ENCODE measurements at places on chromosomes 7 and 10.

DNA sequence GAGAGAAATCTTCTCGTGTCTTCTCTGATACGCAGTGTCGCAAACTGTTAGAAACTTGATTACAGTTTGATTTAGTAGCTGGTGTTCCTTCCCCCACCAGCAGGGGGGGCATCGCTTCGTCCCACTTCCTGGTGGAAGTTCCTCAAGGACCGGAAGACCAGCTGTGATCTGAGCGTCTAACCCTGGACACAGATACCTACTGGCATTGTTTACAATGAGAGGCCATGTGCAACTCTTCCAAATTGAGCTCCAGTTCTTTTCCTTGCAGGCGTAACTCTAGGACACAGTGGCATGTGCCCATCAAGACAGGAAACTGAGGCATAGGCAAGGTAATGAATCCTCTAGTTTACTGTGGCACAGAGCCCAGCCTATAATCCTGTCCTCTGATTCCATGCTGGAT is 219.0 kb downstream of the CCDC3 start:
- peak; percentile 52 for DNase-seq

GRCh38 chr7:42311195-42311594 is 74.2 kb upstream of the GLI3 start:
- no peak for DNase-seq

DNA sequence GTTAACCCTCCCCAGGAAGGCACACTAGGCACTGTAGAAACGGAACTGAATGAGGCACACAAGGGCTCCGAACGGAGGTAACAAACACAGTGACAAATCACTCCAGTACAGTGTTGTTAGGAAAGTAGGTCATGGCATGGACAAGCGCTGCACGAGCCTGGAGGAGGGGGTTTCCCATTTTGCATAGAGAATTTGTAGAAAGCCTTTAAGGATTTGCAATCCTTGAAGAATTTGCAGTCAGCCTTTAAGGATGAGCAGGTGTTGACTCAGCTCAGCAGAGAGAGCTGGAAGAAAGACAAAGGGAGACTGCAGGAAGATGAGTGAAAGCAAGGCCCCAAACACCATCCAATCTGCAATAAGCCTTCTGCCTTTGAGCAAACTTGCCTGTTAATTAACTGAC is 51.1 kb upstream of the PPP1R3C start:
- no peak for DNase-seq

DNA sequence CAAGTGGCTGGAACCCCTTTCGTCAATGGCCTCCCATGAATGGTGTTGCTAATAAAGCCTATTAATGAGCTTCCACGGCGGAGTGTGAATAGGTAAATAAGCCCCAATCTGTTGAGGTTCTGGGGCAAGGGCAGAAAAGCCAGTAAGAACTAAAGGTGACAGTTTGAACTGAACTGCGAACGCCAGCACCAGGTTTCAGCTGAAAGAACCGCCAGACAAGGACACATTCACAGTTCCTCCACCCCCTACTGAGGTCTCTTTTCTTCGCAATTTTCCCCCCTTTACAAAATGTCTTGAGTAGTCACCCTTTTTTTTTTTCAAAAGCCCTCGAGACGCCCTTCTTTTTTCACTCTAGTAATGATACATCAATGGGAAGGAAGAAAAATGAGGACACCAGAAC is 2.4 kb upstream of the FGFR2 start:
- no peak for DNase-seq

GRCh38 chr7:7789551-7789988 is 71.2 kb upstream of the RPA3 start:
- no peak for DNase-seq

DNA sequence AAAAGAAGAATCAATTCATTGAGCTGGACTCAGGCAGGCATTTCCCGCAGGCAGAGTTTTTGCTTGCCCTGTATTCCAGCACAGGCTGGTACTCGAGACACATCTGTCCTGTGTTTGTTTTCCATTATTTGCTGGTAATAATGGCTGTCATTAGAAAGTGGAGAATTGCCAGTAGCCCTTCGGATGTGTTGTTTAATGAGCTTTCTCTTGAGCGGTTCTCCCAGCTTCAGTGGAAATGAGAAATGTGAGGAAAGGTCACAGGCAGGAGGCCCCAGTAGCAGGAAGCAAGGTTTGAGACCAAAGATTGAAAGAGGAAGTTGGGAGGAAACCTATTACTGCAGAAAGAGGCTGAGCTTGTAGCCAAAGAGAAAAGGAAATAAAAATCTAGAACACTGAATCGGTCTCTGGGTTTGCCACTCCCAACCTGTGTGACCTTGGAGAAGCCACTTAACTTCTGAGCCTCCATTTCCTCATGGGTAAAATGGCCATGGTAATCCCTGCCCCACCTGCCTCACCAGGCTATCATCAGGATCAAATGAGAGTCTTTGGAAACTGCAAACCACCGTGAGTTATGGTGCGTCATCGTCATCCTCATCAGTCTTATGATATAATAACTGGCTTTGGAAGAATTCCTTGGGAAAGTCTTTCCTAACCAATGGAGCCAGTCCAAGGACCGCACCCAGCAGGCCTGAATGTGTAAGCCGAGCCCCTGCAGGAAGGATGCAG is 67.7 kb downstream of the TACR2 start:
- peak; percentile 58 for DNase-seq

- no peak for DNase-seq
These were observed 221.5 kb downstream of the INHBA start for GRCh38 chr7:41481353-41481752.

GRCh38 chr7:73715648-73716317 is 3.7 kb downstream of the STX1A start:
- no peak for DNase-seq

DNA sequence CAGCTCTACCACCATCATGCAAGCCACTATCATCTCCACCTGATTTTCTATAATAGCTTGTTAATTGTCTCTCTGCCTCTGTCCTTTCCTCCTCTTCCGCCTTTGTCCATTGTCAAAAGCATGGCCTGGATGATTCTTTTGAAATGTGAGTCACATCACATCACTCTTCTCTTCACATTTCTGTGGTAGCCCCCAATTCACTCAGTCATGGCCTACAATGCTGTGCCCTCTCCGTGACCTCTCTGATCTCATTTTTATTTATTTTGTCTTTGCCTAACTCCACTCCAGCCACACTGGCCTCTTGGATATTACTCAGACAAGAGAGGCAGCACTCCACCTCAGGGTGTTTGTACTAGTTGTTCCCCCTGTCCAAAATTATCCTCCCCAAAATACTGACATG is 4.9 kb upstream of the ABCB4 start:
- no peak for DNase-seq

- no peak for DNase-seq
These were observed 83.6 kb downstream of the GRB10 start for GRCh38 chr7:50699143-50699542.

GRCh38 chr10:34150103-34150502 is 665.0 kb downstream of the PARD3 start:
- no peak for DNase-seq

GRCh38 chr7:88795553-88795952 is at the start of gene TEX47:
TEX47 (minus strand) TSS chr7:88795737; CDS start chr7:88794942, 795 bp downstream.
- no peak for DNase-seq

DNA sequence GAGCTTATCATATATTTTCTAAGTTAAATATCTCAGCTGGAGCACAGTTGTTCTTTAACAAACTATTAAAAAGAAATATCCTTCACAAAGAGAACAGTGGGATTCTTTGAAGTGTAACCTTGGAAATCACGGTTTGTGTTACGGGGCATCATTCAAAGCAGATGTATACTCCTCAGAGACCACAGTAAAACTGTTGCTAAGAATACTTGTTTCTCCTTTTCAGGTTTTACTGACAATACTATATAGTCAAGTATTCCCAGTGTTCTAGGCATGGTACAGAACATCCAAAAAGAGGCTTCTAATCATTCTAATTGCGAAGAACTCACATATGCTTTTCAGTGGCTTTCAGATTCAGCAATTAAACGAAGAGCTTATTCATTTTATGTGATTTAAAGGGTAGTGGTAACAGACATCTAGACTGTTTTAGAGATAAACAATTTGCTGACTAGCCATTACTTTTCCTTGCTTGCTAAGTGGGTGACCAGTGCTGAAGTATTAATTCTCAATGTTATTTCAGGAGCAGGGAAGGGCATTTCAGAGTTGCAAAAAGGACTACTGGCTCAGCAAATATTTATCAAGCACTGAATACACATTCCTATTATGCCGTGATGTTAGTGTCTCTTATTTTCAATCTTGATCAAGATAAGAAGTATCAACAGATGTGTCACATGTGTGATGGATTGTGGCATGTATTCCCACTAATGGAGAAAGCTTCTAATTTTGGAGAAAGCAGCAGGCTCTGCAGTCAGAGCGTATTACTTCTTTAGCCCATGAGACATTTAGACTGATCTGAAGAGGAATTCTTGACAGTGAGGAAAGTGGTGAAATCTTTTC is 236.8 kb downstream of the RNLS start:
- no peak for DNase-seq

GRCh38 chr7:132115758-132116157 is 460.5 kb downstream of the PLXNA4 start:
- no peak for DNase-seq

- no peak for DNase-seq
These were observed 110.5 kb downstream of the FANK1 start for GRCh38 chr10:126006906-126007305.

DNA sequence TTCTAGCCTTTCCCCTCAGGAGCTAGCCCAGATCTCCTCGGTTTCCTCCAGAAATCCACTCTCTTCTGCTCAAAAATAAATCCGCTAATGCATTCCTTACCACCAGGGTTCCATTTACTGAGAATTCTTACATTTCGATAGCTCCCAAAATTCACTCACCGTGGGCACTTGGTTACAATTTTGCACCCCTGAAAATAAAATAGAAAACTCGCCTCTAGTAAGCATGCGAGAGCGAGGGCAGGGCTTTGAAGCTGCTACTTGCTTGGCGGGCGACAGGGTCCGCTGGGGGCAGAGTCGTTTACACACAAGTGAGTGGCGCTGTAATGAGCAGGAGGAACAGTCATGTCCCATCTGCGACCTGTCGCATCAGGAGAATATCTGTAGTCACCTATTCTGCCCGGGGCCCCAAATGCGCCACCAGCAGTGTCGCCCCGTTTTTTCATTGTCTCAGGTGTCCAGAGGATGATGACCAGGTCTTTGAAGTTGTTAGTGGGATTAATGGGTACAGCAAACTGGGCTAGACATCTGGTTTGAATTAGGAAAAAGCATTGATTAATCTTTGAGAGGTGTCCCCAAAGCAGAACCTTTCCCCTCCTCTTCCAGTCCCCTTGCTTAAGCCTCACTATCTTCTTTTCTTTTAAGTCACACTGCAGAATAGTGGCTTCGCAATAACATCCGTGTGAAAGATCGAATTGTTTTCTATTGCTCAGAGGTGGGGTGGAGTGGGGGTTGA is 1.2 kb upstream of the MEOX2 start:
- peak; percentile 48 for DNase-seq

DNA sequence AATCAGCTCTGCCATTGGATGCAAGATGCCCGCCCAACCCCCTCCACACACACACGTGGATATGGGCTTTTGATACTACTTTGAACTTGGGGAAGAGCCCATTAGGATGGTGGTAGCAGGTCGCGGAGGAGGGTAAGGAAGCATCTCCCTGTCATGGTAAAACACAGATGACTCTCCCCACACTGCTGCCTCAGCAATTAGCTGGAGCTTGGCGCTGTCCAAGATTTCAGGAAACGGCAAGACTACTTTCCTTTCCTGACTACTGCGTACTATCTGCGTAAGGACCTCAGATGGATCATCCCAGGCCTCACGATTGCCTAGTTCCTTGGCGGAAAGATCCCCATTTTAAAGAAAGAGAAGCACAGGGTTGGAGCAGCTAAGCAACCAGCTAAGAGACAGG is 134.3 kb downstream of the C10orf90 start:
- no peak for DNase-seq

DNA sequence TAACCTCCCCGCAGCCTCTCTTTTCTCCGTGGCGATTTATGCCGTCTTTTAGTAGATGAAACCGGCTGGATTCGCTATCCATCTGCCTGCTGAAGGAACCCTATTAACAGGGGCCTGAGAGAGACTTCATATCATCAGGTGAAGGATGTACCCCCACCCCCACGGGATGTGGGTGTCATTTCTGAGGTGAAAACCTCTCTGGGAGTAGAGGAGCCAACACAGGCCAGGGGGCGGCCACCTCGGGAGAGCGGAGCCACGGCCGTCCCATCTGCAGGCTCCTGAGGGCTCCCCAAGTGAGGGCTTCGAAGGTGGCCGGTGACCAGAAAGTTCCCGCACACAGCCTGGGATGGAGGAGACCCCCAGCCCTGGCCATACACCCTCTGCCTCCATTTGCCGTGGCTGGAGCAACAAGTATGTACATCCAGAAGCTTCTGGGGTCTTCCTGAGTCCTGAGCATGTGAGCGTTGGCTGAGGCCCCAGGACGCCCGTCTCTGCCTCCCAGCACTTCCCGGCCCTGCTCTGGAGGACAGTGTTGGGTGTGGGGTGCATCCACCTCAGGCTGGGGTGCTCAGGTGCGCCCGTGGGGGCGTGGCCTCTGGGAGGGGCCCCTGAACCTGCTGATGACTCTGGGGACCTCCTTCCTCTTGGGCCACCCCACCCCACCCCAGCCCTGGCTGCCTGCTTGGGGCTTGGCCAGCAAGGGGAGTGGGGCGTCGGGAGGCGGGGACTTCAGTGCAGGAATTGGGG is 84.7 kb downstream of the NKX6-2 start:
- DNase-seq: peak; percentile 19

- DNase-seq: no peak
These were observed 5.1 kb upstream of the PMPCB start for GRCh38 chr7:103292122-103292521.

- no peak for DNase-seq
These were observed 547.5 kb downstream of the GALNT17 start for GRCh38 chr7:71679480-71679879.

DNA sequence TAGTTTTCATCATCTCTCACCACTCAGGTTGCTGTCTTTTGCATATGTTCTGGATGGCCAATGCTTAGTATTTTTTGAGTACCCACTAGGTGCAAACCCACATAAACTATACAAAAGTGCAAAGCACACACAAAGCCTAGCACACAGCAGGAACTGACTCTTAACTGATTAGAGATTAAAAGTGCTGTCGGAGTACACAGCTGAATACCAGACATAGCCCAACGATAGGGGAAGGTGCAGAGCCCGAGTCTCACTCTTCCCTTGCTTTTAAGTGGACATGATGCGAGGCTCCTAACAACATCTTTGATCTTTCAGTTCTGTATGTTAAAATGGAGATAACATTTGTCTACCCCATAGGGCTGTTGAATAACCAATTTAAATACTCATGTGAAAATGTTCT is 90.8 kb downstream of the DPY19L1 start:
- DNase-seq: no peak

DNA sequence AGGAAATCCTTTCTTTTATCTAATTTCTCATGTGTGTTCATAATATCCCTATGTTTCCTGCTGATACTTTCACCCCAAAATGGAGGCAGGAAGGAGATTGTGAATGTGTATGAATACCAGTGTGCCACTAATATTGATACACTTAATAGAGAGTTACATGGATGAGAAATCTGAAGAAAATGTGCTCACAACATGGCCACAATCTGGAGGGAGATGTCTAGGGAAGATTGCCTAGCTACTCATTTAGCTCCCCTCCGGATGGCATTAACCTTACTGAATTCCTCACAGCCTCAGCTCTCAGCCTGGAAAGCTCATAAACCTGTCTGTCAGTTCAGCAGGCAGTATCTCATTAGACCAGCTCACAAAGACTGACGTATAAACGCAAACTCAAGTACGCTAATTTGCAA is 23.4 kb upstream of the DMTF1 start:
- DNase-seq: no peak
